ENCODE measurements at places on chromosomes 3 and 15.

GRCh38 chr3:44867421-44868111, 5.9 kb downstream of the TMEM42 start:
- no peak for DNase-seq

GRCh38 chr3:128420289-128420688, 46.4 kb downstream of the DNAJB8 start:
- DNase-seq = no peak

DNA sequence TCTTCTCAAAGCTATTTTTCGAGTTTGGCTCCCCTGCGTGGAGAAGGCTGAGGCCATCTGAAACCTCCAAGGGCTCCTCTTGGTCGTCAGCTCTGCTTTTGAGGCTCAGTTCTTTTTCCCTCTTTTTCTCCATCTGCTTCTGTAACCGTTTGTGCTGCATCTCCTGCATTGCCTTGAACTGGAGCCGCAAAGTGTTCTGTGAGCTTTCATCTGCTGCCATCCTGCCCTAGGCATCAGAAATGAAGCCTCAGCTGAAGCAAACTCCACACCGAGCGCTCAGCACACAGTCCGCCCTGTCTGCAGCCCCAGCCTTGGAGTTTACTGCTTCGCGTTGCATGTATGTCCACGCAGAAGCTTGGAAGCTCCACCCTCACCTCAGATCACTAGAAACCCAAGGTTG, 14.9 kb downstream of the CCDC13 start:
- DNase-seq = no peak

DNA sequence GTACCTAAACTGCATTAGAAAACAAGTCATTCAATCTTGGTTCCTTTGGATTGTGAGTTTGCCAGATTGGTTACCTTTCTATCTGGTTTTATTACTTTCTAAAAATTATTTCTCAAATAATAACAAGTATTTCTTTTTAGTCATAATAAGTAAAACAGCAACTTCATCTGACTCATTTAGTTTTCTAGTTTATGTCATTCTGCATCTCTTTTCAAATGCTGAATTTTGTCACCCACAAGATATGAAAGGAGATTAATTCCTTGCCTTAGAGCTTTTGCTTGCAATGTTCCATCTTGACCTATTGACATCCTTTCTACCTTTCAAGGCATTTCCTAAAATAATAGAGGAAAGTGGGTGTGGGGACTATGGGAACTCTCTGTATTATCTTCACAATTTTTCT, 253.6 kb upstream of the PEX5L start:
- no peak for DNase-seq

DNA sequence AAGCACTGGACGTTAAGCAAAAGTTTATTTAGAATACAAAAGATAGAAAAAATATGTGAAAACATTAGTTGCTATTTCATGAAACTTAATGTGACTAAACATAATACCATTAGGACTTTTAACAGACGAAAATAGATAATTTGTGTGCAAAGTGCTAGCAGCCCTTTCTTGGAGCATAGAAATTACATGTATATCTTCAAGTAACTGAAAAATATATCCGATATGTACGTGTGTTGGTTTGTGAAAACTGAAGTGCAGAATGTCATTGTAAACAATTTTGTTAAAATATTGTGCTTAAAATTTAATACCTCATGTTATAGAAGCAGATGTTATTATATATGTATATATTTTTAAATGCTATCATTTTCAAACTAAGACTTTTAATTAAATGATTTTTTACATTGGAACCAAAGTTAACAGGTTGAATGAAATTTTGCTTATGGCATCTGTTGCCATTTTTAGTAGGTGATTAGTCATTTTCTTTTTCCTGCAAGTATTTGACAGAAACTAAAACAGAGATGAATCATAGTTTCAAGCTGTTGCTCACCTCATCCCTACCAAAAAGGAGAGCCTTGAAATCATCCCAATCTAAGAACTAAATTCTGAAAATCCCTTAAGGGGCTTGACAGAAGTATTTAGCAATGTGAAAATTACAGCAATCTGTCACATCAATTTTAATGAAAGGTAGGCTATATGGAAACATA, 334.8 kb downstream of the NAALADL2 start:
- DNase-seq = no peak

DNA sequence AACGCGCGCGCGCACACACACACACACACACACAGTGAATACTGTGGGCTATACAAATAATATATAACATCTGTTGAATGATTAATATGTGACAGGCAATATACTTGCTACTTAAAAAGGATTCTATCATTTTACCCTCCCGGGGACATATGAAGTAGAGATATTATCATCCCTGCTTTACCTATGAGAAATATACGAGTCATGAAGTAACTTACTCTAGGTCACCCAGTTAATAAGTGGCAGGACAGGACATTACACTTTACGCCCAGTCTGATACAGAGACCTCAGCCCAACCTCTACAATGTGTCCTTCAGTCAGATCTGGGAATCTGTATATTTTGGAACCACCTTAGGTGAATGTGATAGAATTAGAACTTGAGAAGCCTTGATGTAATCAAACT, 55.4 kb downstream of the CCDC54 start:
- DNase-seq = no peak

- no peak for DNase-seq
Measured at GRCh38 chr3:37139567-37140052, 34.8 kb downstream of the LRRFIP2 start.

GRCh38 chr3:141153679-141153966, 78.0 kb upstream of the PXYLP1 start:
- DNase-seq = no peak

DNA sequence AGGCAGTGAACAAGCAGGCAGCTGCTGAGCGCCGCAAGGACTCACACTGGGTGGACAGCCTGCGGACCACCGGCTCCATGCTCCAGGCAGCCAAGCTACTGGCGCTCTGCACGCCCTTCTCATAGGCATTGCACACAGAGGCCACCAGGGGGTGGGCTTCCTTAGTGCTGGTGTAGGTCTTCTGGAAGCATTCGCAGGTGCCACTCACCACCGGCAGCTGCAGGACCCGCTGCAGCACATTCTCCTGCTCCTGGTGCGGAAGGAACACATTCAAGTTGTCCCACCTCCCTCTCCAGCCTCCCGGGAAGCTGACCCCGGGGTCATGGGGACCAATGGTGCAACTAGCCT, 6.0 kb downstream of the PLIN1 start:
- no peak for DNase-seq

DNA sequence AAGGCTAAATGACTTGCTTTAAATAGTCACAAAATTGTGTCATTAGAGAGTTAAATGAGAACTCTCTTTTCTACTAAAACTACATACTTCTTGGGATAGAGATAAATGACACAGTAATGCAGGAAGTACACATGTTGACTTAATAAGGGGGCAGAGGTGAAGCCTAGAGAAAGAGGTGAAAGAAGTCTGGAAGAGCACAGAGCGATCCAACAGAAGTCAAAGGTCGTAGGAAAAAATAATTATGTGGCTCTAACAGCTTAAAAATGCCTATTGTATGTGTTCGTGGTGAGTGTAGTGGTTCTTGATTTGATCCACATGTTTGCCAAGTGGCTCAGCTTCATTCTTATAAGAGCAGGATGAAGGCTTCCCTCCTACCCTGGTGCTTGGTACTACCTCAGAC, 61.7 kb downstream of the TMEM212 start:
- DNase-seq = no peak
